ENCODE measurements at places on chromosomes 5 and 9.

DNA sequence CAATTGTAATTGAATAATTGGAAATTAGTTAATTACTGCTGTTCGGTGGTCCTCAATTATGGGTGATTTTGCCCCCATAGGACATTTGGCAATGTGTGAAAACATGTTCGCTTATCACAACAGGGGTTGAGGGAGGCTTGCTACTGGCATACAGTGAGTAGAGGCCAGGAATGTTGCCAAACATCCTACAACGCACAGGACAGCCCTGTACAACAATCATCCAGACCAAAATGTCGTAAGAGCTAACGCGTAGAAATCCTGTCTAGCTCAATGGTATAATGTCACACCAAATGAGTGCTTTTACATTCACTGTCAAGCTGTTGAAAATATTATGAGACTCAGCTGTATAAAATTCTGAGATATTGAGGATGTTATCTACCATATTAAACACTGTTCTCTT lies 464.4 kb upstream of the TUSC1 start:
- DNase-seq: no peak

- no peak for DNase-seq
Measured at GRCh38 chr5:1481959-1482331, 36.7 kb upstream of the SLC6A3 start.

DNA sequence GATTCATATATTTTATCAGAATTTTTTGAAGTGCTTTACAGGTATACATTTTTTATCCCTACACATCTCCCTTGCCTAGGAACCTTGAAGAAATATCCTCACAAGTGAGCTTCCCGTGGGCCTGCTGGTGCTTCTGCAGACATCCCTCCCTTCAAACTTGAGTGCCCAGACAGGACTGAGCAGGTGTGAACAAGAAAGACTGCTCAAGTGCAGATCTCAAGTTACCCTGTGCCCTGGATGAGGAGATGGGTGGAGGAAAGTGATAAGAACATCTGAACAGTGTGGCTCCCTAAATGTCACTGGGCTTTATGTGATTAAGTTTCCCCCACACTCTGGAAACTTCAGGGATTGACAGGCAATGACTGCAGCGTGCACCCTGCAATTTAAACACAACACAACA lies 209.8 kb downstream of the TLE1 start:
- no peak for DNase-seq

DNA sequence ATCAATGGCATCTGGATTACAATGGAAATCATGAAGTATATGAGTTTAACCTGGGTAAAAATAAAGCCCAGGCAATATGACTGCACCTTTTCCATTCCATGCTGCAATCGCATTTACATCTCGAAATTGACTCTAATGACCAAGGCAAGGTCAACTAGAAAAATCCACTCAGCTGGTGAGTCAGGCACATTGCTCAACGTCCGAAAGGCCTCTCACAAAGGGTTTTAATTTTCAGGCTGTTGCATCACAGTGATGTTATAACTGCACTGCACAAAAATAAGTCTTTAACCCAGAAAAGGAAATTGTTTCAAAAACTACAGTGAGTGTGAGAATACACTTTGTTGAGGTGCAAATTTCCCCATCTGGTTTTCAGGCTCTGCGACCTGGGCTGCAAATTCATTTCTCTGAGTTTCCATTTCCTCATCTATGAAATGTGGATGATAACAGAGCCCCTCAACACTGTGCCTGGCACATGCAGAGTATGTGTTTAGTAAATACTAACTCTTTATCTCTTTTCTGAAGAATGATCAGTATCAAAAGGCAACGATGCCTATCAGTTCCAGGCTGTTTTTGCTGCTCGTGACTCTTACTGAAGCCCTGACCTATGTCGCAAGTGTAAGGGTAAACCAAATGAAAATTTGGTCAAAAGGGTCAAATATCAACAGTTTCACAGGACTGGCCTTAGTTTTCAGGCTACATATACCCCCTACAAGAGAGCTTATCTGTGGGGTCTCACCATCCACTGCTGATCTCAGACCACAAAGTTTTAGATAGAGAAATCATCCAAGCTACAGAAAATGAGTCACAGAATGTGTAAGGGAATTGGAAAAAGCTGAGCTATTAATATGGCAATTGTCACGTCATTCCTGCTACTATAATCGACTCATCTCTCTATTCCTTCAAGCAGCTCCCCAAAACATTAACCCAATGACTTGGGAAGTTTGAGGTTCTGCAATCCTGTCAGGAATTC lies 4.1 kb downstream of the NFIL3 start:
- DNase-seq: peak; percentile 98

DNA sequence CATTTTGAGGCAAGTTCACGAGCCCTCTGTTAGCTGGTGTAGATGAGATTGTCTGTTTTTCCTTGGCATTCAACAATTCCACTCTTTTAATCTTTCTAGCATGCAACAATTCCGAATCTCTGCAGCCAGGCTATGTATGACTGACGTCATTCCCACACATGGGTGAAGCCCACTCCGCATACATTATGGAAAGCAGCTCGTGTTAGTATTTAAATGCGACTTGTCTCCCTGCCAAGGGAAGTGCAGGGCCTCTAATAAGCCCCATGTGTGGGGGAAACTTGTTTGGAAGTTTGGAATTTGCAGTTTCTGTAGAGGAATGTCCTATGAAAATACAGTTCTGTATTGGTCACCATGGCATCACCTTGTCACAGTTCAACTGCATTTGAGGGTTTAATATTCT lies 146.0 kb upstream of the FBXL7 start:
- no peak for DNase-seq

- no peak for DNase-seq
Measured at GRCh38 chr5:147842869-147843268, 11.4 kb upstream of the SPINK1 start.
